GM03348 (cell line): ENCODE measurements at places on chromosomes 12 and 14.

GRCh38 chr14:99682809-99683618 is 1.1 kb upstream of the CYP46A1 start:
- peak; percentile 91 for DNase-seq

- DNase-seq: no peak
These were observed 8.6 kb downstream of the PDE3A start for GRCh38 chr12:20376984-20377383.

DNA sequence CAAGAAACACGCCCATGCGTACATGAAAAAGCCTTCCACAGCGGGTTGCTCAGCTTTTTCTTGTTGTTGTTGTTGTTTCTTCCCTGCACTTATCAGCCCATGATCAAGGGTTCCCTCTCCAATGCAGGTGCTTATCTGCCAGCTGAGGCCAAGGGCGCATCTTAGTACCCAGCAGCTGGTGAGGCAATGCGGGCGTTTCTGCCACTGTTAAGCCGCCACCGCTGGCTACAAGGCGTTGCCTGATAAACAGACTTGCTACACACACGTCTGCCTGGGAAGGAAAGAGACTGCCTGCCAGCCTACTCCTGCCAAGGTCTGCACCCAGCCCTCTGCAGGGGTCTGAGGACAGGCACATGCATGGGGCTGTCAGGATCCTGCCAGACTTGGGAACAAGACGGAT is 345.9 kb downstream of the BCL11B start:
- no peak for DNase-seq

- DNase-seq: peak; percentile 57
These were observed 6.8 kb downstream of the CCDC198 start for GRCh38 chr14:57486767-57487379.

- peak; percentile 55 for DNase-seq
These were observed 644 bp downstream of the NAB2 start for GRCh38 chr12:57089271-57090245.

DNA sequence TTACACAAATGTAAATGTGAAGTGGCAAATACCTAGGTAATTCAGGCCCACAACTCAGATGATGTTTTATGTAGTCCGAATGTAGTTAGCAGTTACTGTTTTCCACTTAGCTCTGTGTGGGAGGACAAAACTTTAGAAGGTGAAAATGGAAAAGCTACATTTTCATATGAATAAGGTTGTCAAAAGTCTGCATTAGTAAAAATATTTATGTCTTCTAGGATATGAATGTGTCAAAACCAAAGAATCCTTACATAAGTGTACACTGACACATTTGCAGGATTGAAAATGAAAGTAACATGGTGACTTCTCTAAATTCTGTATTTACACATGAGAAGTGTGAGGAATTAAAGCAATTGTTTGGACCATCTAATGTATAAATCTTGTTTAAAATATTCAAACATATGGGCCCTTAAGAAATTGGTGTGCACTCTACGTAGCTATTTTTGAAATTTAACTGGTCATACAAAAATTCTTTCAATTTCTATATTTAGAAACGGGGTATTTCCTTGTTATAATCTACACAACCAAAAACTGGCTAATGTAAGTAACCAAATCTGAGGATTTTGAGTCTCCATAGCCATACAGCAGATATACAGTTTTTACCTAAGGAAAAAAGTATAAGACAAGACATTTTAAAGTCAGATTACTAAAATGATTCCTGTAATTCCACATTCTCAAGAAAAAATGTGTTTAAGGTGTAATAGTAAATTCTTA is 5.4 kb downstream of the CDKN1B start:
- no peak for DNase-seq

DNA sequence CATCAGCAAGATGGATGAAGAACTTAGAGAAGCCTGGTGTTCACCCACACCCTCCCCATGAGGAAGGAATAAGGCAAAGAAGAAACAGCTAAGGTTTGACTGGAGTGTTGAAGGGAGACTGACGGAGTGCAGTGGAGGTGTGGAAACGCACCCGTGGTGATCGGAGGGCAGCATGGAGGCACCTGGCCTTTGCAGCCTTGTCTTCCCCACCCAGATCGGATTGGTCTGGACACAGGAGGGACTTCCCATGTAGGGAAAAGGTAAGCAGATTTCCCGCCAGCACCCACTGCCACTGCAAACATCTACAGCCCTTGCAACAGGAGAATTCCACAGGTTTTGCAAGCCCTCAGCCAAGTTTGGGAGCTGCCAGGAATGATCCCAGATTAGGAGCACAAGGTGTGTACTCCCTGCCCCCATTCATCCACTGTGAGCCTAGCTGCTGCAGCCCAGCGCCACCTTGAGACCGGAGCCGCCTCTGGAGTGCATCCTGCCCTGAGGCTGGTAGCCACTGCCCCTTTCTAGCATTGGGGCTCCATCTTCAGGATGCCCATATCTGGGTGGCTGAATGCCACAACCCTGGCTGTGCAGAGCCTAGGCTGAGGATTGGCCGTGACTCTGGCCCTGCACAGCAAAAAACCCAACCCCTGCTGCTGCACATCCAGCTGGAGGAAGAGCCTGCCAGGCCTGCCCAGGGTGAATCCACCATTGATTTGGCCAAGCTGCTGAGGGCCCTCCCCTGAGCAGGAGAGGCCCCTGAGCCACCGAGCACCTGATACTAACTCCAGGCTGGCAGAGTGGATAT is 411.1 kb downstream of the TMEM121 start:
- no peak for DNase-seq

DNA sequence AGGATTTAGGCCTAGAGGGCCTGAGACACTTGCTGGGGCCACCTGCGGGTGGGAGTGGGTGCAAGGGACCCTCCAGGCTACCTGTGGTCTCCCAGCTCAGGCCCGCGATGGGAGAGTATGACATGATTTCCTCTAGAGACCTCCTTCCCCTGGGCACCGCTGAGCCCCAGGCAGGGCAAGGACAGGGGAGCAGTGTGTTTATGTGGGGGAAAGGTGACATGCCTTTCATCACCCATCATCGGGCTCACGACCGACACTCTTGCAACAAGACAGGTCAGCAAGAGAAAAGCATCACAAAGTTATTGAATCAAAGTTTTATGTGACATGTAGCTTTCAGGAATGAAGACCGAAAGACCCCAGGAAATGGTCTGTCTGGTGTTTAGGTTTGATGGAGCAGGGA is 19.9 kb downstream of the SH2B3 start:
- no peak for DNase-seq

- no peak for DNase-seq
These were observed 65.3 kb downstream of the TUNAR start for GRCh38 chr14:95941897-95942296.

DNA sequence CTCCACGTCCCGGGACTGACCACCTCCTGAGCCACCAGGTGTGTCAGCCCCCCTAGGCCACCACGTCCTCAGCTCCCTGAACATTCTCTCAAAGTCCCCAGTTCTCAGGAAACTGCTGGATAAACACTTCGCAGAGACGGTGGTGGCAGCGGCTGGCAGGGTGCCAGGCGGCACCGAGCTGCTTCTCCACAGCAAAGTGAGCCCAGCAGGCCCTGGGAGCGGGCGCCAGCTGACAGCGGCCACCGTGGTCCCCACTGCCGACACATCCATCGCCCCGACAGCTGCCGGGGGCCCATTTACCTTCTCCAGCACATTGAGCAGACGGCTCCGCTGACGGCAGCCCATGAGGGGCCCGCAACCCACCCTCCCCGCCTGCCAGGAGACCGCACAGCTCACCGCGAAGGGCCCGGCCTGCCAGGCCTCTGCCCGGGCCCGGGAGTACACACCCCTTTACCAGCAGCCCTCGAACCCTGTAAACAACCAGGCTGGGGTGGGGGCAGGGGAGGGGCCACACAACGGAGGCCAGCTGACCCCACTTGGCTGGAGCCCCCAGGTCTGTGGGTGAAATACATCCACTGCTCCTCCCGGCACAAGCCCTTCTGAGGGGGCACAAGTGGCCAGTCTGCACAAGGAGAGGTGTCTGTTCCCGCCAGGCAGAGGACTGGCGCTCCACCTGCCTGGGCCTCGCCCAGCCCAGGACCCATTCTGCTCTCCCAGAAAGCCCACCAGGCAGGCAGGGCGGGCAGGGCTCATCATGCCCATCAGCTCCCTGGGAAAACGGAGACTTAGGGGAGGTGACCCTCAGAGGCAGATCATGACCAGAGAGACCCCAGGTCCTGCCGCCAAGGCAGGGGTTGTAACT is 10.5 kb downstream of the AKT1 start:
- DNase-seq: no peak

GRCh38 chr14:83664389-83664788 is 1865.6 kb upstream of the FLRT2 start:
- no peak for DNase-seq

DNA sequence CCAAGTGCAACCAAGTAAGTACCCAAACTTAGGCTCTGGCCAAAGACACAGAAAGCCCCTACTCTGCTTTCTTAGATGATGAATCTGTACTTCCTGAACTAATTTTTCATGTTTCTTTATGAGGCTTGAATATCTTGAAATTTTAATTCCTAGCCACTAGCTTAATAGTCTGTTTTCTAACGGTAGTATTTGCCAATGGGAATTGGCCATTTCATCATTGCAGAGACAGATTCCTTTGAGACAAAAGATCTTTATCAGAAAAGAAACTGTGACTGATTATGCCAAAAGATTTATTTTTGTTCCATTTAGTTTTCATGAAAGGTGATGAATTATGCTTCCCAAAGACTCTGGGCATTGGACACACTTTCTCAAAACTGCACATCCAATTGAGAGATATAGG is 48.7 kb downstream of the DAD1 start:
- no peak for DNase-seq

DNA sequence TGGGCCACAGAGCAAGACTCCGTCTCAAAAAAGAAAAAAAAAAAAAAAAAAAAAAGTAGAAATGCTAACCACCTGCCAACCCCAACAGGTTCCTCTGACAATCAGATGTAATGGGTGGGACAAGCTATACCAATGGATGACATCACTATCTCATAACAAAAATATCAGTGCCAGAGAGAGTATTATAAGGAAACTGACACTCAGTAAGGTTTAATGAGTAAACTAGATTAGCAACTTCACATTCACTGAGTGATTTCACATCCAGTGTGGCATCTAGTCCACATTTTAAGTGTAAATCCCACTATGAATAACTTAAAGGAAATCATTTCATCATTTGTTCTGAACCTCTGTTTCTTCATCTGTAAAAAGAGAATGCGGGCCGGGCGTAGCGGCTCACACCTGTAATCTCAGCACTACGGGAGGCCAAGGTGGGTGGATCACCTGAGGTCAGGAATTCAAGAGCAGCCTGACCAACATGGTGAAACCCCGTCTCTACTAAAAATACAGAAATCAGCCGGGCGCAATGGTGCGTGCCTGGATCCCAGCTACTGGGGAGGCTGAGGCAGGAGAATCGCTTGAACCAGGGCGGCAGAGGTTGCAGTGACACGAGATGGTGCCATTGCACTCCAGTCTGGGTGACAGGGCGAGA is 1.8 kb downstream of the SART3 start:
- DNase-seq: no peak

DNA sequence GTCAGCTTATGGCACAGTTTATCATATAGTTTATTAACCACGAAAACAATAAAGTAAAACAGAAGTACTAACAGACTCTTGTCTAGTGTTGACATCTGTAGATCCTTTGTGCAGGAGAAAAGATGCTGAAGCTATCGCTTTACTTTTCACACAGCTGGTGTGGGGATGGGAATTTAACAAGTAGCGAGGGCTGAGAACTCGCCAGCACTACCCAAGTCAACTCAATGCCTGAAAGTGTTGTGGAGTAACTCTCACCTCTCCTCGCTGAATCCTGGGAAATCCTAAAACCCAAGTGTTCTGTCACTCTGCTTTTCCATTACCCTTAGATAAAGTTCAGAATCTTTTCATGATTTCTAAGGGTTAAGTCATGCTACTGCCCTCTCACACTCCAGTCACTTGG is 264.2 kb downstream of the BMP4 start:
- DNase-seq: no peak

DNA sequence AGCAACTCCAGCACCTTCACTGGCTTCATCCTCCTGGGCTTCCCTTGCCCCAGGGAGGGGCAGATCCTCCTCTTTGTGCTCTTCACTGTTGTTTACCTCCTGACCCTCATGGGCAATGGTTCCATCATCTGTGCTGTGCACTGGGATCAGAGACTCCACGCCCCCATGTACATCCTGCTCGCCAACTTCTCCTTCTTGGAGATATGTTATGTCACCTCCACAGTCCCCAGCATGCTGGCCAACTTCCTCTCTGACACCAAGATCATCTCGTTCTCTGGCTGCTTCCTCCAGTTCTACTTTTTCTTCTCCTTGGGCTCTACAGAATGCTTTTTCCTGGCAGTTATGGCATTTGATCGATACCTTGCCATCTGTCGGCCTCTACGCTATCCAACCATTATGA is 6.8 kb downstream of the OR11G2 start:
- DNase-seq: no peak

DNA sequence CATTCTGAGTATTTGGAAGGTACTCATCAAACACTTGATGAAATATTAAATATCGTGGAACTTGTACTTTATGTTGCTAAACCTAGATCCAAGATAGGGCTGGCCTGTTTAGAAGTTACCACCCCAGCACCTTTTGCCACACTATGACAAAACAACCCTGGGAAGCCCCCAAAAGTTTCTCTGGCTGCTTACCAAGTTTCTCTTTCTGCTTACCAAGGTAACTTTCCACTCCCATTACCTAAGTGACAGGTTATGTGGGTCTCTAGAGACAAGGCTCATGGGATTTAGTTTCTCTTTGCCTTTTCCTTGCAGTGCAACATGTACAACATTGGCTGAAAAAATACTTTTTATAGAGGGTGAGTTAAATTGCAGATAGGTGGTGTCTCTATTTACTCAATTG is 28.9 kb upstream of the PPM1A start:
- DNase-seq: no peak

GRCh38 chr12:6696690-6697583 is 3.7 kb downstream of the PIANP start:
- DNase-seq: no peak

DNA sequence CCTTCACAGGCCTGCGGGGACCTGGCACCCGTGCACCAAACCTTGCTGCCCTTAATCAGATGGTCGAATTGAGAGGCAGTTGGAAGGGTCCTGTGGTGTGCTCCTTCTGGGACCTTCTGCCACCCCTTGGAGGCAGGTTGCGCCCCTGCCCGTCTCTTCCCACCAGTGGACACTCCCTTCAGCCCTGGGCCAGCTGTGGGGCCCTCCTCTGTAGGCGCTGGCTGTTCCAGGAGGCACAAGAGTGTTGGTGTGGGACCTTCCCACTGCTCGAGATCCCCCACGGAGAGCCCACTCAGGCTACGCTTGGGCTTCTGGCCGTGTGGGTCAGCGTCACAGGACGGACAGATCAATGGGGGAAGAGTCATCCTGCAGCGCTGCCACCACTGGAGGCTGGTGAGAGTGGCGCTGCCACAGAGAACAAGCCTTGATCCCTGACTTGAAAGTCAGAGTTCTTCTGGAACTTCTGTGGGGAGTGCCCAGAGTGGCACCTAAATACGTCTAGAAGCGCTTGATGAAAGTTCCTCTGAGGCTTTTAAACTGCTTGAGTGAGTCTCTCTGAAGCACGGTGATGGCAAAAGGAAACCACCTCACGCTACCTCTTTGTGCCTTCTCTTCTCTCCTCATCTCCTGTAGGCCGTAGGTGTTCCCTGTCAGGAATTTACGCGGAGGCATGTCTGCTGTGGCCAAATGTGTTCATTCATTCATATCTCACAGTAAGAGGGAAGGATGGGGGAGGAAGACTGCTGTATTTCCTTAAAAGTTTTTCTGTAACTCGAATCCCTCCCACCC is 48.3 kb downstream of the TRAF3 start:
- DNase-seq: no peak

GRCh38 chr12:15209782-15210181 is 11.4 kb downstream of the RERG start:
- DNase-seq: peak; percentile 58
